Mammary microvascular endothelial cell (primary cell): ENCODE measurements at places on chromosomes 13 and 19. TPM values are rescaled to one million over a fixed set of nuclear protein-coding genes. Genes with fewer than 3 reads are reported as not detected.

MIR17HG gene
- total RNA-seq: 0.93 and 1.9 TPM in 2 replicates

BEST2 gene
- total RNA-seq: not detected in 2 replicates

TEX29 gene
- not detected in 2 replicates for total RNA-seq

PNPLA6 gene
- 108 and 110 TPM in 2 replicates for total RNA-seq

IGLON5 gene
- not detected in 2 replicates for total RNA-seq

IGSF23 gene
- total RNA-seq: 1.2 and 1.3 TPM in 2 replicates

PINLYP gene
- 0.44 and 1.00 TPM in 2 replicates for total RNA-seq

ELSPBP1 gene
- total RNA-seq: not detected in 2 replicates

COQ8B gene
- total RNA-seq: 8.0 and 23.5 TPM in 2 replicates

RDH8 gene
- not detected in 2 replicates for total RNA-seq

SOHLH2 gene
- 0.13 TPM in 1 of 2 replicates, not detected in the other for total RNA-seq

SRRM5 gene
- total RNA-seq: 0.33 TPM in 1 of 2 replicates, not detected in the other

MBD3L2 gene
- not detected in 2 replicates for total RNA-seq

C19orf33 gene
- total RNA-seq: 65.5 and 83.0 TPM in 2 replicates

PRR22 gene
- total RNA-seq: 0.44 and 0.60 TPM in 2 replicates

LSM7 gene
- 253 and 374 TPM in 2 replicates for total RNA-seq

ZNF534 gene
- total RNA-seq: not detected in 2 replicates

GRAMD1A gene
- total RNA-seq: 45.6 and 49.5 TPM in 2 replicates

CEACAM20 gene
- not detected in 2 replicates for total RNA-seq

IL17D gene
- total RNA-seq: 2.0 and 2.3 TPM in 2 replicates

LILRA6 gene
- total RNA-seq: not detected in 2 replicates

ZNF724 gene
- 5.0 and 5.2 TPM in 2 replicates for total RNA-seq

CBY2 gene
- not detected in 2 replicates for total RNA-seq

SIN3B gene
- 27.6 and 30.0 TPM in 2 replicates for total RNA-seq

ZNF793 gene
- total RNA-seq: 0.34 and 0.73 TPM in 2 replicates
